ENCODE measurements at places on chromosomes 12 and 14.

DNA sequence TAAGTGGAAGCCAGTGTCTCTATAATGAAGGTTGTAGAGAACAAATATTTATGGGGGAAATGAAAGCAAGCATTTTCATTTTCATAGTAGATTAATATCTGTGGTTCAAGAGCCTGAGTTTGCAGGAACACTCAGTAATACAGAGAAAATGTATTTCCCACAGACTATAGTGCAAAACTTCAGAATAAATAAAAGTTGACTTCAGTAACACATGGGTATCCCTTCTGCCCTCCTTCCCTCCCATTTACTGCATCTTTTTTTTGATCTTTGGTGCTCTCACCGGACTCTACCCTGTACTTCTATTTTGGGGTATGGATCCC, 75.3 kb upstream of the AMN1 start:
- DNase-seq: no peak

GRCh38 chr12:92745856-92746550, 43.2 kb downstream of the PLEKHG7 start:
- no peak for DNase-seq

- DNase-seq: no peak
These were observed 521.8 kb upstream of the CCDC196 start for GRCh38 chr14:65964366-65964765.

- no peak for DNase-seq
These were observed 244.7 kb downstream of the MSRB3 start for GRCh38 chr12:65522956-65523860.

DNA sequence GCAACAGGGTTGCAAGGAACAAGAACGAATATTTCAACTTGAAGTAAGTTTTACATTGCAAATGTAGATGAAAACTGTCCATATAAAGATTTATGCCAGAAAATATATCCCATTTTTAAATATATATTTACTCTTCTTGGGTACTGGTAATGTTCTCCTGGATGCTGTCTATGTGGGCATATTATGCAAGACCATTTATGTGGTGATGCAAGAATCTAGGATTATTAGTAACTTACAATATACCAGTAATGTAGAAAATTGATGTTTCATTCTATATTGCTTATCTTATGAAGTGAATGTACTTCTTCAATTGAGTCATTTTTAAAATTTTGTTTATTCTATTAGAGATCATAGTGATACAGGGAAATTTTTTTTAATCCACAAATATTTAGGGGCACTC, 25.1 kb downstream of the FGFR1OP2 start:
- no peak for DNase-seq
